Kidney (tissue), 22 donors: ENCODE measurements at places on chromosomes 5 and 9.

- no peak for DNase-seq
Observed at GRCh38 chr5:96924016-96924443, 11.8 kb upstream of the LNPEP start.

DNA sequence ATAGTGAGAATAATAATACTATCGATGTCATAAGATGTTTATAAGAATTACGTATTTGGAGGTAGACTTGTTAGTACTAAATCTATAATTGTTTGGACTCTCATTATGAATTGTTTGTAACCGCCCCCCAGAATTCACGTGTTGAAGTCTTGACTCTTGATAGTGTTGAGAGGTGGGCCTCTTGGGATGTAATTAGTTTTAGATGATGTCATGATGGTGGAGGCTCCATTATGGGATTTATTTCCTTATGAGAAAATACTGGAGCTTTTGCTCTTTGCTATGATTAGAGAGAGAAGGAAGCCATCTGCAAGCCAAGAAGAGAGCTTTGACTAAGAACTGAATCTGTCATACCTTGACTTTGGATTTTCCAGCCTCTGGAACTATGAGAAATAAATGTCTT is 142.2 kb downstream of the PRDM9 start:
- DNase-seq, result no peak

DNA sequence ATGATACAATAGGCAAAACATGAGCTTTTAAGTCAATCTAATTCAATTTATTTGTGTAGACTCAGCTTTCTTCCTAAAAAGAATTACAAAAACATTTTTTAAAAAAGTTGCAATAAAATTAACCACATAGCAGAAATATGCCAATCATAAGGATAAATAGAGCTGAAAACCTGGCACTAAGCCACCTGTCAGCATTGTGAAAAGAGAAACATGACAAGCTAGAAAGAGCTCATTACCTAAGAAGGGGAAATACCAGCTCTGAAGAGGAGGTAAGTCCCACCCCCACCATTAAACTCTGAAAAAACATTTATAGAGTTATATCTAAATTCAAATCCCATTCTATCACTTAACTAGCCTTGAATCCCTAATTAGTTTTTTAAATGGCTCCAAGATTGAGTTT is 372.9 kb downstream of the OSTF1 start:
- DNase-seq, result no peak

DNA sequence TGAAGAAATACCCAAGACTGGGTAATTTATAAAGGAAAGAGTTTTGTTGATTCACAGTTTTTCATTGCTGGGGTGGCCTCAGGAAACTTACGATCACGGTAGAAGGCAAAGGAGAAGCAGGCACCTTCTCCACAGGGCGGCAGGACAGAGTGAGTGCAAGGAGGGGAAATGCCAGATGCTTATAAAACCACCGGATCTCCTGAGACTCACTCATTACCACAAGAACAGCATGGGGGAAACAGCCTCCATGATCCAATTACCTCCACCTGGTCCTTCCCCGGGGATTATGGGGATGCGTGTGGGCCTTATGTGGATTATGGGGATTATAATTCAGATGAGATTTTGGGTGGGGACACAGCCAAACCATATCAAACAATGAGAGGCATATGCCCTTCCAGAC is 18.5 kb upstream of the RORB start:
- DNase-seq, result no peak

GRCh38 chr5:2888520-2889060 is 137.1 kb upstream of the IRX2 start:
- no peak for DNase-seq

GRCh38 chr9:87950765-87951488 is 23.4 kb downstream of the CDK20 start:
- DNase-seq, result no peak

DNA sequence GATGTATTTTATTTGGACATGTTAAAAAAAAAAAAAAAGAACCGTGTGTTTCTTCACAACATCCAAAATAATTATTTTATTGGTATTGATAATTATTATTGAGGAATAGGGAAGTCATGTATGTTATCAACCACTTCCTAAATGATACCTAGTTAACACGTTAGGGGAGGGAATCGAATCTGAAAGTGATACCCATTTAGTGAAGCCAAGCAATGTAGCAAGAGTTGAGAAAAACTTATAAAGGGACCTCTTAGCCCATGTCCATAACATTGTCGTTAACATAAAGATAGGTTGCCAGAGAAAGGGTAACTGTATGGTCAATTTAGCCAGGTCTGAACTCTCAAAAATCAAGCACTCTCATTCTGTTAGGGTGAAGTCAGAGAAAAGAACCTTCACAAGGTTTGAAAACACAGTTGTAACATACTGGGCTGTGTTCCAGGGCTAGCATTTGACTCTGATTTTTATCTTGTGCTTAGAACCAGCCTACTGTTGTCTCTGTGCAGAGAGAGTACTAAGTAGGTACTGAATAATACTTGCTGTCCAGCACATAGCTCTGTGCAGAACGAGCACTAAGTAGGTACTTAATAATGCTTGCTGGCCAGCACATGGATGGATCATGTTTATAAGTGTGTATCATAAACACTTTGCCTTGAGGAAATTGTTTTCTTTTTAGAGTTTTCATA is 60.4 kb downstream of the GHR start:
- no peak for DNase-seq

GRCh38 chr9:133154097-133154989 is 9.4 kb downstream of the GBGT1 start:
- DNase-seq, result no peak

- peak; percentile 50 for DNase-seq
Observed at GRCh38 chr9:5186416-5187169, 1.2 kb upstream of the INSL6 start.

- DNase-seq, result no peak
Observed at GRCh38 chr9:15329539-15330109, 22.6 kb upstream of the TTC39B start.

DNA sequence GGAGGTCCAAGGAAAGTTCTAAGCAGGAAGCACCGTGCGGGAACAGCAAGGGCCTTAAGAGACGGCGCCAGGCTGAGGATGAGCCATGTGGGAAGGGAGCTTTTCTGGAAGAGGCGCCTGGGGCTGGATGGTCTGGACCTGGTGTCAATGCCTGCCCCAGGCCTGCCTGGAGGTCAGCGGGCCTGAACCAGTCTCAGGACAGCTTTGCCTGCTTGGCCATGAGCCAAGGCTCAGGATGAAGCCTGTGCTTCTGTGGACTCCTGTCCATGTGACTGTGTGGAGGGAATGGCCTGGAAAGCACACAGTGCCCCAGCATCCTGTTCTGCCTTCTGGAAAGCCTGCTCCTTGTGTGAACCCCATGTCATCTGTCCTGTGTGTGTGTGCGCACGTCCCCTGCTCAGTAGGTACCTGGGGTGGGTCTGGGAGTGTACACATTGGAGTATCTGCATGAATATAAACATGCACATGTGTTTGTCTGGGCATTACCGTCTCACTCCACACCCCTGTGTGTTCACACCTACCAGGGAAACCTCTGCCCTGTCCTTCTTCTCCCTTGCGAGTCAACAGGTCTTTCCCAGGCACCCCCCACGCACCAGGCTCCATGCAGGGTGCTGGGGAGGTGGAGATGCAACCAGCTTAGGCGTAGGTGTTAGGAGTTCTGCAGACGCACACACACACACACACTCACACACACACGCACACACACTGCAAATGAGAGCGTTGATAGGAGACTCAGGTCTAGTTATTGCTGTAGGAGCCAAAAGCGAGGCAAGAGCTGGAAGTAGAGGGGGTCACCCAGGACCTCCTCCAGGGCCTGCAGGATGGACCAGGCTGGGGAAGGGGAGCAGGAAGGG is 24.8 kb downstream of the DAB2IP start:
- no peak for DNase-seq

- DNase-seq, result no peak
Observed at GRCh38 chr9:4661165-4661564, 929 bp upstream of the PLPP6 start.
